WTC11 (cell line): ENCODE measurements at places on chromosomes 2 and 18.

DNA sequence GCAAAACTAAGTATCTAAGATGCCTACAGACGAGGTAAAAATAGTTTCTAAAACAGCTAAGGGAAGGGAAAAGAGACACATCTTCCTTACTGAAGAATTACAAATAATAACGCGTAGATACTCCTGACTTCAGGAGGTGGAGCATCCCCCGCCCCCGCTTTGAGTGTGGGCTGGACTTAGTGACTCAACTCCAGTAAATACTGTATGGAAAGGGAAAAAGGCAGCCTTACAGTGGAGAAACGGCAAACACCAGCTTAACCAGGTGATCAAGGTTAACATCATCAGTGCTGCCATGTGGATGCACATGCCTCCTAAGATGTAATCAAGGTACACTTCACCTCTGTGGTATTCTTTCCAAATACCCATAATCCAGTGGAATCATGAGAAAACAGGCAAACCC lies 47.9 kb downstream of the HADHB start:
- DNase-seq: no peak

GRCh38 chr2:20449501-20450200 lies 2.8 kb downstream of the RHOB start:
- no peak for DNase-seq

DNA sequence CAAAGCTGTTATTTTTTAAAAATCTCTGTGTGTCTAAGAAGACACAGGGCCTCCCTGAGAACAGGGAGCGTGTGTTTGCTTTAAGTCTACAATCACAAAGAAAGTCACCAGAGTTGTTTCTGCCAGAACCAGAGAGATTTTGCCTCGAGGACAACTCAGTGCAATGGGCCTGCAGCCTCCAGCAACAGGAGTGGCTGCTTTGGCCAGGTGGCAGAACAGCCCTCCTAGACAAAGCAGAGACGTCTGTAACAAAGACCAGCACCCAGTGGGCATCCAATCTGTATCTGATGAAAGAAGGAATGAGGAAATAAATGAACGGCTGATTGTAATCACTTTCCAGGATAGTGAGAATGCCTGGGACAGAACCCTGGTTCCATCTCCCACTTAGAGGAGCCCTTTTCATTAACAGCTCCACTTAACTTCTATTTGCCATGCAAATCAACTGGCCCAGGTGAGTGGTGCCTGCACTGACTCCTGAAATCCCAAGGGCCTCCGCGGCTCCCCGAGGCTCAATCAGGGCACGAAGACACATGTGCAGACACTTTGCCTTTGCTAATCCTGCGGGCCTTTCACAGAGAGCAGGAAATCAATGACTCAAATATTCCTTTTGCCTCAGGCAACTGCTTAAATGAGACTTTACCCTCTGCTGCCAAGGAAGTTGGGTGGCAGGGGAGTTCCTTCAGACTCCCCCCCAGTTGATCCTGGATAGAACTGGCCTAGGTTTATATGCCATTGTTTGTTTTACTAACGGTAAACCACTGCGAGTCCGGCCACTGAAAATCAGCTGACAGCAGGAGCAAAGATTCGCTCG lies 146.5 kb downstream of the CABLES1 start:
- no peak for DNase-seq

GRCh38 chr2:104939570-104940217 lies 85.8 kb downstream of the POU3F3 start:
- DNase-seq: no peak
